ENCODE measurements at places on chromosomes 2 and 18.
A peak's percentile ranks its signal among the peaks of the same experiment; 100 is the strongest.

DNA sequence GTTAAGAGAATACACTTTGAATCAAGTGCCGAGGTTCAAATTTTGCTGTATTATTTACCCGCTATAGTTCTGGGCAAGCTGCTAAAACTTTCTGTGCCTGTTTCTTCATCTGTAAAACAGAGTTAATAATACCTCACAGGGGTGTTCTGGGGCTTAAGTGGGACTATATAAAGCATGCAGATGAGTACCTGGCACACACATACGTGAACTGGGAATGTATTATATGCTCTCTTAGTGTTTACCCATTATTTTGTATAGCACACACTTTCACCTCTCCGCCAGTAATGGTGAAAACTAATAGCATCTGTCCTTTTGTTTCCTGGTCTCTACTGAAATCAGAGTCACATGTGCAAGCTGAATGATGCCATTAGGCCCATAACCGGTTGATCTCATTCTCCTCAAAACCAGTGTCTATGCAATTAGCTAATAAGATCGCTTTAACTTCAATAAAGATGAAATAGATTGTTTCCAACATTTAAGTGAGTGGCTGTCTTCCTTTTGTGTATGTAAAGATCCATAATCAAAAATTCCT is 3.8 kb upstream of the CDKL4 start:
- no peak for DNase-seq

DNA sequence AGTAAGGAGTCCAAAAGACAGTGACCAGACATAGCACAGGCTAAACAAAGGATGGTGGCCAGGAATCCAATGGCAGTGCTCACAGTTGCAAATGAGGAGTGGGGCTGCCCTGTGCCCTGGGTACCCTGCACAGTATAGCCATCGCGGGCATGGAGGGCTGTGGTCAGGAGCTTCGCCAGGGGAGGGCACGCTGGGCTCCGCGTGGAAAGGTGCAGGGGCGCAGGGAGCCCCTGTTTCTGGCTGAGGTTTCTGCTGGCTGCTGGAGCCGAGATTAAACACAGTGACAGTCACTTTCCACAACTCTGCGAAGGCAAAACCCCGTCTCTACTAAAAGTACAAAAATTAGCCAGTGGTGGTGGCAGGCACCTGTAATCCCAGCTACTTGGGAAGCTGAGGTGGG is 194.7 kb downstream of the GALR1 start:
- DNase-seq = no peak

DNA sequence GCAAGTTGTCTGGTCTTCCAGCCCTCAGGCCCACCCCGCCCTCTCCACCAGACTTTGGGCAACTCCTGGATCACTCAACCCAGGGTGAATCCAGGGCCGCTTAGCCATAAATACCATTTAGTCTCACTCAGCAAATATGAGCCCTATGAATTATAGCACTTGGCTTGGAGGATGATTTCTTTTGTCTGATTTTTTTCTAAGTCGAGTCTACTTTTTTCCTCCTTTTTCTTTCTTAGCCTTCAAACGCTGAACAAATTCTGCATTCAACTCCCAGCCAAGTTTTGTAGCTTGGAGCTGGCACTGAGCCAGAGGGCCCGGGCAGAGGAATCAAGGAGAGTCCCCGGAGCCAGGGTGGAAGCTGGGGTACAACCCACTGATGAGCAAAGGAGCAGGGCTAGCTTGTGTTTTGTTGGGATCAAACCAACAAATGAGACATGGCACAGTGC is 48.7 kb downstream of the SERTAD2 start:
- DNase-seq = no peak

DNA sequence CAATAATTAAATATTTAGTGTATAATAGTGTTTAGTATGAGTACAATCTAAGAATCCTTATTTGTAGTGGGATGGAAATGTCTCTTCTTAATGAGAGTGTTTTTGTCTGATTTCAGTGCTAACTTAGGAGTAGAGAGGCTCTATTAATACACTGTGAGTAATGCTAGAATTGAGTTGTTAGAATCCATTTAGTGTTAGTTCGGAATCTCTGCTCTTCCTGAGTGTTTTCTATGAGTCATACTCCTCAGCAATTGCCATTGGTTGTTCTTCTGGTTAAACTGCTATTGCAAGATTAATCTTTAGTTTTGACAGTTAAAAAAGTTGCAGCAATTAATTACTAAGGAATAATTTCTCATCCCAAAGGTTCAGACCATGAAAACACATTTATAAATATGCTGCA is 828.6 kb upstream of the POU3F3 start:
- no peak for DNase-seq

GRCh38 chr2:54669677-54670484 is 53.6 kb upstream of the EML6 start:
- peak; percentile 26 for DNase-seq

DNA sequence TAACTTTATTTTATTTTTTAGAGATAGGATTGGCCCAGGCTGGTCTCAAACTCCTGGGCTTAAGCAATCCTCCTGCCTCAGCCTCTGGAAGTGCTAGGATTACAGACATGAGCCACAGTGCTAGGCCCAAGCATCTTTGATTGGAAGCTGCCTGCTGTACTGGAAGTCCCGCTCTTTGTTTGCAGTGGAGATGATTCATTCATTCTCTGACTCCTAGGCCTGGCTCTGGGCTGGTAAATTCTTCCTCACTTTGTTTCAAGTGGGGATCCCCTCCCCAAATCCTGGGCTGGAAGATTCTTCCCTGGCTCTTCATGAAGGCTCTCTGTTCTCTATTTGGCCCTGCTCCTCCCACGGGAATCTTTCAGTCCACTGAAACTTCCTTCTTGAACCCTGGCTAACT is 81.9 kb downstream of the NEURL3 start:
- DNase-seq = no peak

DNA sequence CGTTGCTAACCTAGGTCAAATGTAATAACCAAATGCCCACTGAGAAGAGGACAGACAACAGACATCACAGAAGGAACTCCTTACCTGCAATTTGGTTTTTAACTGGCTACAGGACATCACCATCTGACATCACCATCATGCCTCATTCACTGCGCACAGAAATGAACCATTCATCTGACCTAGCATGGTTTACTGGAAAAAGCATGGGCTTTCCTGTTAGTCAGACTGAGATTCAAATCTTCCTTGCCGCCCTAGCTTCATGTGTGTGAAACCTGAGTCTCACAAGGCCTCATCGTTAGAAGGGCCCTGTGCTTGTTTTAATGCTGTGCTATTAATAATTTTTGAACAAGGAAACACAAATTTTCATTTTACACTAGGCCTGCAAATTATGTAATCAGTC is 1.1 kb upstream of the HIBCH start:
- DNase-seq = no peak

- no peak for DNase-seq
Observed at GRCh38 chr2:62589691-62590356, 83.8 kb upstream of the TMEM17 start.

GRCh38 chr18:26654616-26655524 is 106.5 kb upstream of the KCTD1 start:
- no peak for DNase-seq

GRCh38 chr2:64401529-64401880 is 52.5 kb upstream of the LGALSL start:
- no peak for DNase-seq

GRCh38 chr2:205465791-205466190 is 216.5 kb upstream of the NRP2 start:
- DNase-seq = no peak

DNA sequence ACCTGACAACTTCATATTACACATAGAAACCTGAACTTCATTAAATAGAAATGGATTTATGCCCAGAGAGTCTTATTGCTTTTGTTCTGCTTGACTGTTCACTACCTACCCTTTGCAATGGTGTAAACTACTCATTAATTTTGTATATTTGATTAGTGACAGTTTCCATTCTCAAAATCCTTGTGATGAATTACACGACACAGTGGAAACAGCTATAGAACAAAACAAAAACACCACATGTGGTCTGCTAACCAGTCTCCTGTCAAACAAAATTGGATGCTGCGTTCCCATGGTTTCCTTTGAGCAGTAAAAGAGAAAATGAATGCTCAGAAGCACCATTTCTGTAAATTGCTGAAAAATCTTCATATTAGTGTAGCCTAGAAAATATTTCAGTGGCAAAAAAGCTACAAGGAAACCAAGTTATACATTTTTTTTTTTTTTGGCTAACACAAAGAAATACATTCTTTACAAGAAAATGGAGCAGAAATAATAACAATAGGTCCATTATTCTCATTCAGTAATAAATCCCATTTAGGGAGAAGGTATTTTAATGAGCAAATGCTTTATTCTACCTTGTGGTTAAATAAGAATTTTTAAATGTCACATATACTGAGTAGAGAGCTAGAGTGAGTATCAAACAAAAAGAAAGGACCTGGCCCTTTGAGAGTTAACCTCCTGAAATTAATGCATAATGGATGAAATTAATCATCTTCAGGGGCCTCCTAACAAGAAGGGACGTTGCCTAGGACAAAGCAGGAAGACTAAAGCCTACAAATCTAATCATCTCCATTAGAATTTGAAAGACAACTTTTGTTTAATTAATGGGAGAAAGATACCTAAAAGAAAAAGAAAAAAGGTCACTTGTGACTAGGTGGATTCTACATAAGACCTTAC is 355.1 kb upstream of the ZC3H15 start:
- DNase-seq = no peak

DNA sequence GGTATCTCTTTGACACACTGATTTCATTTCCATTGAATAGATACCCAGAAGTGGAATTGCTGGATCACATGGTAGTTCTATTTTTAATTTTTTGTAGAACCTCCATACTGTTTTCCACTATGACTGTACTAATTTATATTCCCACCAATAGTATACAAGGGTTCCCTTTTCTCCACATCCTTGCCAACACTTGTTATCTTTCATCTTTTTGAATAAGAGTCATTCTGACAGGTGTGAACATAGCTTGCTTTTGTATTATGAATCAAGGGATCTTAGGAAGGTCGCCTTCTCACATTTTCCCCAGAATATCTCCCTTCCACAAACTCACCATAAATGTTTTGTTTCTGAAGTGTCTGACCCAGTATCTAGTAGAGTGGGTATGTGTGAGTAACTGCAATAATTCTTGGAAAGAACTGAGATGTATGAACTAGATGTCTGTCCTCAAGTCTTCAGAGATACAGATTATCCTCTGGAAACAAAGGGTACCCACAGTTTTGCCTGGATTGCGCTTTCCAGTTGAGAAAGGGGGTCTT is 17.1 kb upstream of the SP3 start:
- DNase-seq = no peak

DNA sequence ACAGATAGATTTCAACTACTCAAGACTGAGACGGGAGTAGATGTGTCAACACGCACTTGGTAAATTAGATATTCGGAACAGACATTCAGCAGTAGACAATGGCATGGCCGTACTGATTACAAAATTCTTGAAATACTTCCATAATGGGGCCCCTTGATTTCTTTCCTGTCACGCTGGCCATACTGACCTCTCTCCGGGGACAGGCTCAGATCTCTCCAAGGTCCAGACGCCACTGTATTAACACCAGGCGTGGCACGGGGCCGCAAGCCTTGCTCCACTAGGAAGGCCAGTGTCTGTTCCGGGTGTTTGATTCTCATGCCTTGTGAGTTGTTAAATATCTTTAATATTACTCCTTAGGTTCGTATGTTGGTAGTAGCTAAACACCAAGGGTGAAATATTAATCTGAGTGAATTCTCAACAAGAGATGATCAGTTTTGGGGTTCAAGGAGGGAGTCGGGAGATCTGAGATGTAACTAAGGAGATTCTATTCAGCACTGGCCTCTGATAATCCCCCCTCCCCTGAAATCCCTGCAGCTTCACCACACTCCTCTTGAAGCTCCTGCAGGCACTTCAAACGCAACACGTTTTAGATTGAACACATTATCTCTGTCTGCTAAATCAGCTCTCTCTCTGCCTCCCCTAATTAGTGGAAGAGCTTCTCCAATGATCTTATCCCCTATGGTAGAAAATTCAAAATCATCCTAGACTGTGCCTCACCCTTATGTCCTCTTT is 2.2 kb upstream of the EHD3 start:
- DNase-seq = no peak

GRCh38 chr18:36567800-36568199 is 261.0 kb downstream of the TPGS2 start:
- no peak for DNase-seq

GRCh38 chr18:70576276-70577022 is 287.6 kb downstream of the SOCS6 start:
- DNase-seq = no peak

GRCh38 chr2:172710584-172711047 is 25.0 kb upstream of the RAPGEF4 start:
- peak; percentile 62 for DNase-seq

DNA sequence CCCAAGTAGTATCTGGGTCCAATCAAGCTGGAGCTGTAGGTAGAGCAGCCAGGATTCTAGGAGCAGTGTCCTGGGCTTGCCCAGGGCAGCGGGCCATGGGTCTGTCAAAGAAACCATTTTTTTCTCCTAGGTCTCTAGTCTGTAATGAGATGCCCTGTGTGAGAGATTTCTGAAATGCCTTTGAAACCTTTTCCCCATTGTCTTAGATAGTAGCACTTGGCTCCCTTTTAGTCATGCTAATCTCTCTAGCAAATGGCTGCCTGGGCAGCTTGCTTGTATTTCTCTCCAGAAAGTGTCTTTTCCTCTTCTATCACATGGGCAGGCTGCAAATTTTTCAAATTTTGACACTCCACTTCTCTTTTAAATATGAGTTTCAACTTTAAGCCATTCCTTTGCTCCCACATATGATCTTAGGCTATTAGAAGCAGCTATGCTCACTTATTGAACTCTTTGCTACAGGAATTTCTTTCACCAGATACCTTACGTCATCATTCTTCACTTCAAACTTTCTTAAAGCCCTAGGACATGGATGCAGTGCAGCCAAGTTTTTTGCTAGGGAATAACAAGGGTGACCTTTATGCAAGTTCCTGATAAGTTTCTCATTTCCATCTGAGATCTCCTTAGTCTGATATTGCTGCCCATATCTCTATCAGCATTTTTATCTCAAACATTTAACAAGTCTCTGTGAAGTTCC is 890.2 kb upstream of the VRK2 start:
- no peak for DNase-seq

DNA sequence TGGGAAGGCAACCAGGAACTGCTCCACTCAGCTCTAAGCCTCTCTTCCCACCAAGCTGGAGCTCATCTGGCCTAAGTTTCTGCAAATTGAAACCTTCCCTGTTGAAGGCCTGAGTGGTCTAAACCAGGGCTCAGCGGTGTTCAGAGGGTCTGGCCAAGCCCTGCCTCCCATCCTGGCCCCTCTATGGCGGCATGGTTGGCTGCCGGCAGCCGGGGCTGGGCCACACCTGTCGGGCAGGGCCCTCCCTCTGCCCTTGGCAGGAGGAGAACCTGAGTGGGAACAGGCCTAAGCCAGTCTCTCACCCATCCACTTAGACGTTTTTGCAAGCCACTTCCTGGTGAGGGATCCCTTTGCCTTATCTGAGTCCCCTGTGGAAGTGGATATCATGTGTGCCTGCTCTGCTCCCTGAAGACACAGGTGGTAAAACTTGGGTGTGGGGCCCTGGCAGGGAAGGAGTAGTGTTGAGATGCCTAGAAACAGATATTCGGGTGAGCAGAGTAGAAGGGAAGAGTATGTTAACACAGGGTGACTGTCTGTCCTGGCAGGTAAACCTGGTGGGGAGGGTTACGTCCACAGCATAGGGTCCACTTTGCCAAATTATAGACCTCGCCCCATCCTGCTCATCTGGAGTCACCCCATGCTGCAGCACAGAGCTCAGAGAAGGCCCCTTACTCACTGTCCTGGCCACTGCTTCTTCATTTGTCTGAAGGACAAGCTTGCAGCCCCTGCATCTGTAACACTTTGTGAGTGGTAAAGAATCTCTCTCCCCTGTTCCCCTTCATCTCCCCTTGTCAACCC is 63.0 kb upstream of the SIX2 start:
- DNase-seq = no peak
